Mesendoderm (in vitro differentiated cells): ENCODE measurements at places on chromosomes 7 and 10.

DNA sequence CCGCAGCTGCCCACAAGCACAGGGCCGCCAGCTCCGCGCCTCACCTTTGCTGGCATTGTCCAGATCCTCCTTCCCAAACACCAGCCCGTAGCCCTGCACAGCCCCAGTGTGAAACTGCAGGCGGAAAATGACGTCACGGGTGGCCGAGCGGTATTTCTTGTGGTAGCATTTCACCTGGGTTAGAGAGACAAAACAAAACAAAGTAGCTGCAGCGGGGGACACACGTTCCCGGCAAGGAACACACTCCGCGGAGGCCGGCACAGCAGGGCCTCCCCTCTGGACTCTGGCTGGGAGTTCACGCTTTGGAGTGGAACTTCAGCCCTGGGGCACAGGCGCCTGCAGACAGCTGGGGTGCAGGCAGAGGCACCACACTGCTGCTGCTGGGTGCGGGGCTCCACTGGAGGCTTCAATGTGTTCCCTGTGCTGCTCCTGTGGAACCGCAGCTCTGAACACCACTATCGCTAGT, 181.1 kb downstream of the TNS3 start:
- DNase-seq = no peak

DNA sequence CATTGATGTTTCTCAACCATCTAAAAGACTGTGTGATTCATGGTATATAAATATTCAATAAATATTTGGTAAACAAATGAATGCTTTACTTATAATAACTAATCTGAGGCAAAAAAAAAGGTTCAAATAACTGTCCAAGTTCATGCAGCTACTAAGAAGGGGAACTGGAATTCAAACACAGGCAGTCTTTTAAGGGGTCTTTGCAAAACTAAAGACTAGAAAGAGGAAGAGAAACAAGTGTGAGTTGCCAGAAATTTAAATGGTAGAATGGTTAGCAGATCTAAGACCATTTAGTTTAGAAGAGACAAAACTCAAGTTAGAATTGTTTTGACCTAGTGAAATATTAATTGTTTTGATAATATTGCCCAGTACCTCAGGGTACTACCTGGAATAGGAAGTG, 642.0 kb upstream of the LRRN3 start:
- DNase-seq = no peak

DNA sequence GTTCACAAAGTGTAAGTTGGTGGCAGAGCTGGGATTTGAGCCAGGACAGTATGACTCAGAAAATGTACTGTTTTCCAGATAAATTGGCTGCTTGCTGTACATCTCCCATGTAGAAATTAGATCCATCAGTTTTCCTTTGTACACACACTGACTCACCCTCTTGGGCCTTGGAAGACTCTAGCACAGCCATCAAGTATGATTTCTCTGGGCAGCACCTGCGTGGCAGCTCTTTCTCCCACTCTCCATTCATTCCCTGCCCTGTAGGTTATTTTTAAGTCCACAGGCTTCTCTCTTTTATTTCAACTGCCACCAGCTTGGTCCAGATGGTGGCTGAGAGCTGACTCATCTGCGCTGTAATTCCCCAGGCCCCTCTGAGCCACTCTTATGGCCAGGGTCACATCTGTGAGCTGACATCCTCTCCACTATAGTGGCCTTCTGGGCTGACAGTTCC, 28.3 kb upstream of the SDK1 start:
- DNase-seq = no peak

GRCh38 chr7:100061518-100062193, 12.1 kb downstream of the ZSCAN21 start:
- DNase-seq = no peak

DNA sequence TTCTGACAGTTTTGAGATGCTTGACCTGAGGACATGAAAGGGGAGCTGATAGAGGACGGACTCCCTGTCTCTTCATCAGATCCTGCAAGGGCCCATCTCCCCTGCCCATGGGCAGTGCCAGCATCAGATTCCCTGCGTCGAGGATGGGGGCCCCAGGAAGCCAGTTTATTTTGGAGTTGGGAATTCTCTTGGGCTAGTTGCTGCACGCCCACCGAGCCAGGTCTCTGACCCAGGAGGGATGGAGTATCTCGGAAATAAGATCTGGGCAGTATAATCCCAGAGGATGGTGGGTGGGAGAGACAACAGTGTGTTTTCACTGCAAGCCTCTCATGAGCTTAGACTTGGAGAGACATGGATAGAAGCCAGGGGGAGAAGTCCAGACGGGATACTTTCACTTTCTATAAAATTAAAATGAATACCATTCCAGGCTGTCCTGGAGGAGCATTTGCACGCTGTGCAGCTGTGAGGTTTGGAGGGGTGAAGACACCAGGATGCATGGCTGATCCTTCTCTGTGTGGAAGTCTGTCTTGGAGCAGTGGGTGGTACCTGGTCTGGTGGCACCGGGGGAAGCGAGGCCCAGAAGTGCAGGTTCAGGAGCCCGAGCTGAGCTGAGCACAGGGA, 25.8 kb downstream of the DOCK1 start:
- DNase-seq = no peak

DNA sequence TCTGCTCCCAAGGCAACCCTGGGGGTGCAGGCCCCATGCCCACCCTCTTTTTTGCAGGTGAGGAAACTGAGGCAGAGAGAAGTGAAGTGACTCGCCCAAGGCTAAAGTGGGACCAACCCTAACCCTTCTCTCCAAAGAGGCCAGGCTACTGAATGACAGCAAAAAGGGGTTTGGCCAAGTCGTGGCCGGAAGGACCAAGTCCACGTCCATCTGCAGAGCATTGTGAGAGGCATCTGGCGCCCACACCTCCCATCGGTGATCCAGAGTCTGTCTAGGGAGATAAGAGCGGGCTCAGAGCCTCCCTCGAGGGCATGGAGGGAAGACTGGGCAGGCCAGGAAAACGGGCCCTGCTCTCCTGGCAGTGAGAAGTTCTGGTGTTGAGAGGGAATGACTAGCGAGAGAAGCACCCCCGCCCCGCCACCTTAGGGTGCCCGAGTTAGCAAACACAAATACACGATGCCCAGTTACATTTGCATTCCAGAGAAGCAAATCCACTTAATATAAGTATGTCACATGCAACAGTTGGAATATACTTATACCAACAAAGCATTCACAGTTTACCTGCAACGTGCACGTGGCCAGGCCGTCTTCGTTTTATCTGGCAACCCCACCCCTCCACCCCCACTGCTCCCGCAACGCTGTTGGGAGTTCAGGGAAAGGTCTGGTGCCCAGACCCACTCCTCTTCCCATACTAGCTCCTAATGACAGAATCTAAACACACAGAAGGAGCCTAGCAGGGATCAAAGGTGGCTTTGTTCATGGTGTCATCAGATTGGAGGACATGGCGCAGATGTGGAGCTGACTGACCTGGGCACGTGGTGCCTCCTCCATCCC, 124.9 kb downstream of the OAT start:
- no peak for DNase-seq

DNA sequence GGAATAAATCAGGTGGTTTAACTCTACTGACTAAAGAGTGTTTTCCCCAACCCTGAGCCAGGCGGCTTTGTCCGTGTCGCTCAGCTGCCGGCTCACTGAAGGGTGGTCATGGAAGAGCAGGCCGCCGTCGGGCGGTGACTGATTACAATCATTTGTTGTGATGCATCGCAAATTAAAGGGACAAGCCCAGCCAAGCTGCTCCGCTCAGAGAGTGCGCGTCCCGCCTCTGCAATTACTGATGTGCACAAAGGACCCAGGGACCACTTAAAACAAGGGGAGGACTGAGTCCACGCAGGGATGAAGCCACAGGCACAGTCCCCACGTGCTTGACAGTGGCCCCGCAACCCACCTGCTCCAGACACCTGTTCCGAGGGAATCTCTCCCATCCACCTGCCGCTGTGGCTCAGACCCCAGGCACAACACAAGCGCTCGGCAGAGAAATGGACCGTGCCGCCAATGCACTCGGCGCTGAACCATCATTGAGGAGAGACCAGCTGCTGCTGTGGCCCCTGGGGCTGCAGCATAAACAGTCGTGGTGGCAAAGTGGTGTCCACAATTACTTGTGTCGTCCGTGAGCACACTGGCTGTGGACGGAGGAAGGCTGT, 526.5 kb downstream of the PTPRN2 start:
- DNase-seq = no peak

- DNase-seq = no peak
These were observed 33.9 kb downstream of the MALSU1 start for GRCh38 chr7:23332910-23333612.

DNA sequence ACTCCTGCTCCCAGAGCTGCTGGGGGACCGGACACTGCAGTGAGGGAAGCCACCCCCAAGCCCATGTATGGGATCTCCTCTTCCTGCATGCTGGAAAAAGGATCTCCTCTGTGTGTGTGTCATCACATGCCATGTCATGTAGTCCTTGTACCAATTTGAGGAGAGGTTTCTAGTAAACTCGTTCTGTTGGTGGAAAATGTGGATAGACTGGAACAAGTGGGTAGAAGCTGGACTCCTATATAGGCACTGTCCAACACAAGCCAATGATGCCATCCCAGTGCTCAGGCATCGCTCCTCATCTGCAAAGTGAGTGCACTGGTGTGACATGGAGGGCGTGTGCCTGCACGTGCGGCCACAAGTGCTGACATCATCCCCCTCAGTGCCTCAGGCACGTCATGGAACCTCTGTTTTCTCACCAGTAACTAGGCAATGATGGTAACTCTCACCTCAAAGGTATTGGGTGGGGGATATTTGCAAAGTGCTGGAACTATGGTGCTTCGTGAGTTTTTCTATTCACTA, 19.3 kb downstream of the MYO1G start:
- DNase-seq = no peak

- DNase-seq = no peak
These were observed 182.1 kb downstream of the ZMYND11 start for GRCh38 chr10:317271-317769.

GRCh38 chr10:96833220-96834001, 1.3 kb downstream of the LCOR start:
- peak; percentile 71 for DNase-seq

DNA sequence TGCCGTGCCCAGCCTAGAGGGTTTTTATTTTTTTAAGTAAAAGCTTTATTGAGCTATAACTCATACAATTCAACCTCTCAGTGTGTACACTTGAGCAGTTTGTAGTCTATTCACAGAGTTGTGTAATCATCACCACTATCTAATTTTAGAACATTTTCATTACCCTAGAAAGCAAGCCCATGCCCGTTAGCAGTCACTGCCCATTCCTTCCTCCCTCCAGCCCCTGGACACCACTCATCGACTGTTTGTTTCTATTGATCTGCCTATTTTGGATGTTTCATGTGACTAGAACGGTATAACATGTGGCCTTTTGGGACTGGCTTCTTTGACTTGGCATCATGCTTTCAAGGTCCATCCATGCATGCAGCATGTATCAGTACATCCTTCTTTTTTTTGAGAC, 25.7 kb upstream of the SEC61A2 start:
- no peak for DNase-seq

GRCh38 chr7:140137078-140137477, 39.7 kb downstream of the KDM7A start:
- DNase-seq = no peak

- no peak for DNase-seq
These were observed 42.4 kb downstream of the TBATA start for GRCh38 chr10:70742537-70743429.

DNA sequence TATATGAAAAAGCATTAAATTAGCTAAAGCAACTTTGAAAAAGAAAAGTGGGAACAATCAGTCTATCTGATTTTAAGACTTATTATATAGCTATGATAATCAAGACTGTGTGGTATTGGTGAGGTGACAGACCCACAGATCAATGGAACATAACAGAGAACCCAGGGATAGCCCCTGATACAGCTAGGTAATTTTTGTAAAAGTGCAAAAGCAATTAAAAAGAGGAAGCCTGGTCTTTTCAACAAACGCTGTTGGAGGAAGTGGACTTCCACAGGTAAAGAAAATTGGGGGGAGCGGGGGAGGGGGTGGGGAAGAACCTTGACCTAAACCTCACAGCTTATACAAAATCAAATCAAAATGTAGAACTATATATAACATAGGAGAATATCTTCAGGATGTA, 45.4 kb downstream of the GNA12 start:
- DNase-seq = no peak

- DNase-seq = no peak
These were observed 5.7 kb downstream of the FAM221A start for GRCh38 chr7:23685731-23686130.

DNA sequence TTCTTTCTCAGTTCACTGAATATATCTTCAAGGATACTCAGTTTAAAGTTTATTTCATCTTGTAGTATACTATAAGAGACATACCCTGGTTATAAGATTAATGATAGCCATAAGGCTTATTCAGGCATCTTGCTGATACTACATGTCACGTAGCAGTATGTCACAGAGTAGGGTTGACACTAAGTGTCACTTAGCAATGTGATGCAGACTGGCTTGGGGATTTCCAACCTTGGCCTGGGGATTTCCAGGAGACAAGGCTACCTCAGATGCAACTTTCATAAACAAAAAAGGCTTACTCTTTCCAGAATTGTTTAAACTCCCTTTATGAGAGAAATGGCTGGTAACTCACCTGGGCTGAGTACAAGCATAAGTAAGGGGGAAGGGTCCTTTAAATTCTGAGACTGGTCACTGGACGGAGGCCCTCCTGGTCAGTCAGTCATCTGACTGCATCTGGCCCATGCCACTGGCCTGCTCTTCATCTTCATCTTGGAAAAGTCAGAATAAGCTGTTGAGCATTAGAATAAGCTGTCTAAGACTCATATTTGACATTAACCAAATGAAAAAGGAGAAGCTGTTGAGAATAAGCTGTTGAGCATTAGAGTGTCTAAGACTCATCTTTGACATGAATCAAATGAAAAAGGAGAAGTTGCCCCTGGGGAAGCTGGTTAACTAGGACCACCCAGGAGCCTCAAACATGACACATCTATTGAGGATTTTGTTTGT, 9.5 kb downstream of the SLC13A1 start:
- DNase-seq = no peak

GRCh38 chr10:102225646-102226541, at the start of gene ELOVL3:
ELOVL3 (plus strand) TSS chr10:102226299; CDS start chr10:102226549, 250 bp downstream.
- peak; percentile 98 for DNase-seq
